Spinal cord (tissue), 10 donors: ENCODE measurements at places on chromosomes 4 and X. TPM values are rescaled to one million over a fixed set of nuclear protein-coding genes. Genes with fewer than 3 reads are reported as not detected.

- DNase-seq = no peak
Measured at GRCh38 chrX:1102786-1103185, 109.7 kb downstream of the CRLF2 start.

ARHGAP36 gene
- polyA plus RNA-seq = 110 TPM

DNA sequence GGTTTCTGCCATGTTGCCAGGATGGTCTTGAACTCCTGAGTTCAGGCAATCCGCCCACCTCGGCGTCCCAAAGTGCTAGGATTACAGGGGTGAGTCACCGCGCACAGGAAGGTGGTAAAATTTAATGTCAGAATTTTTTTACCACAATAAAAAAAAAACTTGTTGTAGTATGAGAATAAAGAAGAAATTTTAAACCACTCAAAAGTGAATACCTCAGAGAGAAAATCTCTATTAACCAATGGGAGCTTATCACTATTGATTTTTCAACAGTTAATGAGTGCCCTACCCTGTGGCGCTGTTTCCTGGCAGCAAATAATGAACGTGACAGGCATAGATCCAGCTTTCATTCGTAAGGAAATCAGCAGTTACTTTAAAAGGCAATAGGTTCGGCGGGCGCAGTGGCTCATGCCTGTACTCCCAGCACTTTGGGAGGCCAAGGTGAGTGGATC, 32.7 kb upstream of the SLC25A4 start:
- no peak for DNase-seq

DNA sequence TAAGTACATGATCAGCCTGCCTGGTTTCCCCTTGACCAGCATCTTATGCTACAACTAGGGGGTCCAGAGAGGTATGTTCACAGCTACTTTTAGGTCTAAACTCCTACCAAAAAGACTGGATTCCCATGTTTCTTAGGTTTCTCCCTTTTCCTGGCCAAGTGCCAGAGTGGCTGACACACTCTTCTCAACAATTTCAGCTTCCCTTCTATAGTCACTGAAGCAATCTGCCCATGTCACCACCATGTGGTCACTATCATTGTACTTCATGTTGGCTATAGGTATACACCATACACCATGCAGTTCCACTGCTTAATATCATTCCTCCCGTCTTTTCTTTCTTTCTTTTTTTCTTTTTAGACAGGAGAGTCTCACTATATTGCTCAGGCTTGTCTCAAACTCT, 66.9 kb downstream of the KLHL13 start:
- no peak for DNase-seq

DNA sequence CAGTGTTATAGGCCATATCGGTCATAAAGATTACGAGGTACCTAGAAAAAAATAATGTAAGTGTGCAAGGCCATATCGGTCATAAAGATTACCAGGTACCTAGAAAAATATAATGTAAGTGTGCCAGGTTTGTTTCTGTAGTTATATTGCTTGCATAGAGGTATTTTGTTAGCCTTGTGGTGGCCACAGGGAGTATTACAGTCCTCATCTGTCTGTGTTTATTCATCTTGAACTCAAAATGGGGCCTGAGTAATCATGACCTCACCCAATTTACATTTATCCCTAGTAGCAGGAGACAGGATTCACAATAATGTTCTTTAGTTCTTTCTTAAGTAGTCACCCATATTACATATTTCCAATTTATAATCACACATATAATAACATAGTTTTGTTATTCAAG, 459.7 kb downstream of the MID1IP1 start:
- no peak for DNase-seq

ZMYM3 gene
- 54.2 TPM for polyA plus RNA-seq

GRCh38 chrX:109848461-109849050, 115.5 kb upstream of the ACSL4 start:
- DNase-seq = no peak
